Stimulated activated CD4-positive, alpha-beta T cell treated with anti-CD3 and anti-CD28 coated beads, Interleukin-1b, Interleukin-23, amount 100 ng/mL, for 4 hours (primary cell): ENCODE measurements at places on chromosomes 7 and 10.

- no peak for DNase-seq
These were observed 562 bp downstream of the NUB1 start for GRCh38 chr7:151342102-151342646.

- DNase-seq, result no peak
These were observed 7.0 kb upstream of the NUB1 start for GRCh38 chr7:151334628-151335027.

- DNase-seq, result no peak
These were observed 39.9 kb upstream of the DDC start for GRCh38 chr7:50605059-50605458.

GRCh38 chr10:10878963-10879362, 138.7 kb upstream of the CELF2 start:
- DNase-seq, result no peak

- DNase-seq, result no peak
These were observed 70.8 kb downstream of the SGMS1 start for GRCh38 chr10:50552771-50553535.

DNA sequence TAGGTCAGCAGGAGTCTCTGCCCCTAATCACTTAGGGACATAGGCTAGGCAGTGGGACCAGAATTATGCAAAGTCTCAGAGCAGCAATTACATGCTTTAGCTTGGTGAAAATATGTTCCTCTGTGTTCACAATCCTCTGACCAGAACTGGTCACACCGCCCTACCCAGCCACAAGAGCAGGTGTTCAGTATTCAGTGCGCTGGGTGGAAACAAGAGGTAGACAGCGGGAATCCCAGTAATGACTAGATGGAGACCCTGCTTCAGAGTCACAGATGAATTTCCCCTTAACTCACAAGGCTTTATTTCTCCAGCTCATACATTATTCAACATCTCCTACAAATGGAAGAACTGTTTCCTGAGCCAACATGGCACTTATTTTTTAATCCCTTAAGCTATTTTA, 763.7 kb upstream of the POM121L12 start:
- no peak for DNase-seq

DNA sequence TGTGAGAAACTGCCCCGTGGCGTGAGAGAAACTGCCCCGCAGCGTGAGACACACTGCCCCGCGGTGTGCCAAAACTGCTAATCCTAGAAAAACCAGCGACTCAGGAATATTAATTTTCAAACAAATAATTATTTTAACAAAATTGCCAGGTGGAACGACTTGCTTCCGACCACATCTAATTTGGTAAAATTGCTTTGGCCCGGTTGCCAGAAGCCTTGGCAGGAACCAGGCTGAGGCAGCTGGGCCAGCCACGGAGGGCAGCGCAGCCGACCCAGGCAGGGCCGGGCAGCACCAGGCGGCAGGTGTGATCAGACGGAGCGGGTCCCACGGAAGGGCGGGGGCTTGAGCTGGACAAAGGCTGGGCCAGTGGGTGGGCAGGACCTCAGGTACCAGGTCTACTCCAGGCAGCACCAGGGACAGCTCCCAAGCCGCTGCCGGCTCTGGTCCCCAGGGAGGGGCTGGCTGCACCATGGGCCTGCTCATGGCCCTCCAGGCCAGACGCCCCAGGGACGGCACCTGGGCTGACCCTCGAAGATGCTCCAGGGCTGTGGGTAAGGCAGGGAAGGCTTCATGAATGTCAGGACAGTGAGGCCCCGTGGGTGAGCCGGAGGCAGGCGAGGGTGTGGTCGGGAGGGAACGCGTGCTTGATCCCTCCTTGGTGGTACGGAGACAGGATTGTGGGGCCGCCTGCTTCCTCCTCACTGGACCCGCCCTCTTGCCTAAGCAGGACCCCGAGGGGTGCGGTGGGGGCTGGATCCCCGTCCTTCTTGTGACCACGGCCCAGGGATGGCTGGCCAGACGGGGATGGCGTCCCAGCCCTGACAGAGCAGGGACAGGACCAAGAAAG, 7.7 kb upstream of the ADGRA1 start:
- no peak for DNase-seq

DNA sequence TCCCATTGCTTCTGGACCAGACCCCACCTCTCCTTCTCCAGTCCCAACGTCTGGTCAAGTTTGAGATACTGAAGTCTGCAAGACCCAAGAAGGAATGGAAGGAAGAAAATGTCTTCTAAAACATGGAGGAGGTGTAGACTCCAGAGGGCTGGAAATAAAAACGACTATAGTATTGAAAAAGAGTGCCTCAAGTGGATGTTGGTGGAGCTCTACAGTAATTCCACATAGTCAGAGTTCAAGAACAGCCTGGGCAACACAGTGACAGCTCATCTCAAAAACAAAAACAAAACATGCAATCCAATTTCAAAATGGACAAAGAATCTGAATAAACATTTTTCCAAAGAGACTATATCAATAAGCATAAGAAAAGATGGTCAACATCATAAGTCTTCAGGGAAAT, 2.3 kb upstream of the PCGF6 start:
- no peak for DNase-seq

DNA sequence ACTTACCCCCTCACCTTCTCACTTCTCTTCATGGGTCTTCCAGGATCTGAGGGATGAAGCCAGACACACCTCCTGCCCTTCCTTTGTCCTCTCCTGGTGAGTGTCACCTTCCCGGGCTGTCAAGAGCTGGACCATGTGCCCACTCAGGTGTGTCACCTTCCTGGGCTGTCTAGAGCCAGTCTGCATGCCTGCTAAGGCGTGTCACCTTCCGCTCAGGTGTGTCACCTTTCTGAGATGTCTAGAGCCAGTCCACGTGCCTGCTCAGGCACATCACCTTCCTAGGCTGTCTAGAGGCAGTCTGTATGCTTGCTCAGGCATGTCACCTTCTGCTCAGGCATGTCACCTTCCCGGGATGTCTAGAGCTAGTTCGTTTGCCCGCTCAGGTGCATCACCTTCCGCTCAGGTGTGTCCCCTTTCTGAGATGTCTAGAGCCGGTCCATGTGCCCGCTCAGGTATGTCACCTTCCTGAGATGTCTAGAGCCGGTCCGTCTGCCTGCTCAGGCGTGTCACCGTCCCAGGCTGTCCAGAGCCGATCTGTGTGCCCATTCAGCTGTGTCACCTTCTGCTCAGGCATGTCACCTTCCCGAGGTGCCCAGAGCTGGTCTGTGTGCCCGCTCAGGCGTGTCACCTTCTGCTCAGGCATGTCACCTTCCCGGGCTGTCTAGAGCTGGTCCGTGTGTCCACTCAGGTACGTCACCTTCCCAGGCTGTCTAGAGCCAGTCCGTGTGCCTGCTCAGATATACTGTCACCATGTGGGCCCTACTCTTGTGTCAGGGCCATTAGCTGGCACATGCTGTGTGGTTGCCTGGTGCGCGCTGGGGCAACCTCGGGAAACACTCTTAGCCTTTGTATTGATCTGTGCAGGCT, 245.3 kb downstream of the EBF3 start:
- DNase-seq, result no peak

- DNase-seq, result no peak
These were observed 22.7 kb upstream of the PITRM1 start for GRCh38 chr10:3195286-3195685.

GRCh38 chr7:28091190-28091589, 89.4 kb downstream of the JAZF1 start:
- no peak for DNase-seq

DNA sequence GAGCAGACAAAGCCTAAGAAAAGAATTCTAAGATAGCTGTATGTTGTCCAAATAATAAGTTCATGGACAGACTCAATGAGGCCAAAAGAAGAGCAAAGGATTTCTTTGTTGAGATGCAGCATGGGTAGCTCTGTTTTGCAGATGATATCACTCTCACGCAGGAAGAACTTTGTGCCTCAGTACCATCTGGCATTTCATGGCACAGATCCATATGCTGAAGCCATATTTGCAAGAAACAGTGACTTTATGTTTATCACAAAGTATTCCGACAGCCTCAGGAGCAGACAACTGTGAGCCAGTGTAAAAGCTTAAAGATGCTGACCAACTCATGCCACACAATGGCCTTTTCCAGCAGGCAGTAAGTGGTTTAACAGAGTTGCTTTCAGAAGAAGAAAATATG, 45.5 kb upstream of the RNF148 start:
- no peak for DNase-seq

DNA sequence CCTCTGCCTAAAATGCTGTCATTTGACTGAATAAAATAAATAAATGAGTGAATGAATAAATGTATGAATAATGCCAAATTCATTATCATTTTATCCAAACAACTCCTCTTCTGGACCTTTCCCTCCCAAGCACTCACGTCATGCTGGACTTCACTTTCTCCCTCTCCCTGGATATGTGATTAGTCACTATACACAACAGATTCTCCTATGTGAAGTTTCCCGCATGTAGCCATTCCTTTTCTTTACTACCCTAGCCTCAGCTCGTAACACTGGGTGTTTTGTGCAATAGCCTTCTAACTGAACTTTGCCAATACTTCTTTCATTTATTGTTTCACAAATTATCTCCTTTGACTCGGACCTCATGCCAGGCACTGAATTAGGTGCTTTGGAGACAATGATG, 87.6 kb upstream of the IL6 start:
- no peak for DNase-seq

GRCh38 chr7:23205909-23206767, 24.3 kb downstream of the NUP42 start:
- no peak for DNase-seq

GRCh38 chr10:47366731-47367460, 17.2 kb downstream of the ZNF488 start:
- no peak for DNase-seq

GRCh38 chr10:76892766-76893479, 744.7 kb downstream of the KCNMA1 start:
- DNase-seq, result no peak

DNA sequence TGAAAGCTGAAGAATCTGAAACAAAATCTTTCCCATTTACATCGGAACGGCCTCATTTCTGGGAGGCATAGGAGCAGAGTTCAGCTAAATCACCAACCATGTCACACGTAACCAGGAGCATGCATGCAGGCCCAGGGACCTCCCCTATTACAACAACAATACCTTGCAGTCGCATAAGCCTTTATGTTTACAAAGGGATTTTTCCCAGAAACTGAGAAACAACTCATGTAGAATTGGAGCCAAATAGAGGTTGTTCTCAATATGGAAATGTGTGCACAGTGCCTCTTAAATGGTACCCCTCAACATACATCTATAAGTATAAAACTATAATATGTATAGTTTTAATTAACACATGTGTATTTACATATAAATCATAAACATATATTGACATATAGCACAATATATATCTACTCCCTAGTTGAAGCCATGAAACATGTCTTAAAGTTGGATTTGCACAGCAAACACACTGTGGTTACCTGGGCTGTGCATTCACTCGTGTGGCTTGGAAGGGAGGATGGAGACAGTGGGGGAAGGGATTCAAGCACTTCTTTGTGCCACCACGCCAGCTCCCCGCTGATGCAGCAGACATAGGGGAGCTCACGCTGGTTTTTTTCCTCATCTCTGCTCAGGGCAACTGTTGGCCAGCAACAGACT, 35.0 kb upstream of the DGKI start:
- no peak for DNase-seq

GRCh38 chr10:61655335-61655851, 7.3 kb upstream of the CABCOCO1 start:
- DNase-seq, result no peak

- no peak for DNase-seq
These were observed 87.1 kb downstream of the SRI start for GRCh38 chr7:88132725-88133124.

DNA sequence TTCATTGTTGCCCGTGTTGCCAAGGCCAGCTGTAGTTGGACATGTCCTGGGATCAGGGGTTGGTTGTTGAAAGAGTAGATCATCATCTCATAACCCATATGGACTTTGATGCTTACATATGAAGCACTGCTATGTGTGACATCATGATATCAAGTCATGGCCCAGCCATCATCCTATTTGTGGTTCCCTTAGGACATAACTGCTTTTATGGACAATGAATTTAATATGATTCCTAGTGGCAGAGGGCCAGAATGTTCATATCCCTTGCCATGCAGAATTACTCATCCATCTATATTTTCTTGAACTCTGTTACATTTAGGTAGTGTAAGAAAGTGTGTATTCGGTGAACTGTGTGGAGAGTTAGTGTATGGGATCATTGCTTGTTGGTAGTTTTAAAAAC, 343.9 kb upstream of the LRGUK start:
- no peak for DNase-seq

DNA sequence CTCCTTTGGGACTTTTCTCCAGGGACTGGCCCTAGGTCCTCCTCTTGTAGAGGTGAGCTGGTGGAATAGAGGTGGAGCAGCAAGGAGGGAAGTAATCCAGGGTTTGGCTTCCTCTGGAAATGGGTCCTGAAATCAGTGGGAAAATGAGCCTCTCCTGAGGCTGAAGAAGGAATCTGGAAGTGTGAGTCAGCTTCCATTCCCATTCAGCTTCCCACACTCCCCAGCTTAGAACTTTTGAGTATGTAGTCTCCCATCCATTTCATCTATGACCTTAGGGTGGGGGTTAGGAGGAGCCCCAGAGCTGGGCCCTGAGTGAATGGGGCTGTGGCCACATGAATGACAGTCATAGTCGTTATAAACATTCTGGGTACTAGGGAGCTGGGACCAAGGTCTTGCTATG, 17.7 kb downstream of the LDB1 start:
- DNase-seq, result no peak

DNA sequence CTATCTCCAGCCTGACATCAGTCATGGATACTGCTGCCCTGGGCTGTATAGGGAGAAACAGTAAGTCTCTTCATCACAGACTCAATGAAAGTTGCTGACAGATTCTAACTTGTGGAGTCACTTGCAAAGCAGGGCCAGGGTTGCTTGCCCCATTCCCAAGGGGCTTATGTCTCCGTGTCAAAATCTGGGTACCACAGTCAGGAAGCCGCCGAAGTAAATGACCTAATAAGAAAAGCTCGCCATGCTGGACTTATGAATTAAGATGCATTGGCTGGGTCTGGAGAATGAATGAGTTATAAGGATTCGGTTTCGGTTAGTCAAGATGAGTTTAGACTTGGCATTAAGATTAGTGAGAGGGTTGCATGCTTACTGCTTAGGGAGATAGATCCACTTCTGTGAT, 10.8 kb upstream of the OR6V1 start:
- DNase-seq, result no peak

- no peak for DNase-seq
These were observed 66.8 kb downstream of the CACNA2D1 start for GRCh38 chr7:82376739-82377138.

DNA sequence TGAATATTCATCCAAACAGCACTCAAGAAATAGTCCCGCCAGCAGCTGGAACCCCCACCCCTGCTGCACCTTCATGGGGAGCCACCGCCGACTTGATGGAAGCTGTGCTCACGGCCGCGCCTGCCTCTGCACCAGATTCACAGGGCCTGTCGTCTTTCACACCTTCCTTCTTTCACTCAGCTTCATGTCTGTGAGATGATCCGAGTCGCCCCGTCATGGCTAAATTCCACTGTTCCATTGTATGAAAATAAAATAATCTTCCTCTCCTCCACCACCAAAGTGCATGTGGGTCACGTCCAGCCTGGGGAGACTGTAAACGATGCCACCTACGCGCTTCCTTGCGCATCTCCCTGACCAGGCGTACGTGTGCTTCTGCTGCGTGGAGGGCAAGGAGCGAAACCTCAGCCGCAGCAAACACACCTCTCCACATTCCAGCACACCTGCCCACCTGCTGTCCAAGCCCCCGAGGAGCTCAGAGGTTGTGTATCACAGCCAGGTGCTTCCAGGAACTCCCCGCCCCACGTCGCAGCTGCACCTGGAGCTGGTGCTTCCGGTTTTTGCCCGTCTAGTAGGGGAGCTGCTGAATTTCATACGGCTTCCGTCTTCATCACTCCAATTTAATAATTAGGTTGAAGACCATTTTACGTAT, 137.0 kb downstream of the PTPRN2 start:
- no peak for DNase-seq

- no peak for DNase-seq
These were observed 751 bp upstream of the GTPBP10 start for GRCh38 chr7:90345595-90346335.
